ENCODE measurements at places on chromosomes 7 and 10.

- DNase-seq = no peak
These were observed 23.5 kb downstream of the WNT16 start for GRCh38 chr7:121352323-121352722.

GRCh38 chr7:127018889-127019288 lies 233.9 kb downstream of the GRM8 start:
- no peak for DNase-seq

- DNase-seq = no peak
These were observed 21.4 kb upstream of the ATOH7 start for GRCh38 chr10:68253346-68253745.

DNA sequence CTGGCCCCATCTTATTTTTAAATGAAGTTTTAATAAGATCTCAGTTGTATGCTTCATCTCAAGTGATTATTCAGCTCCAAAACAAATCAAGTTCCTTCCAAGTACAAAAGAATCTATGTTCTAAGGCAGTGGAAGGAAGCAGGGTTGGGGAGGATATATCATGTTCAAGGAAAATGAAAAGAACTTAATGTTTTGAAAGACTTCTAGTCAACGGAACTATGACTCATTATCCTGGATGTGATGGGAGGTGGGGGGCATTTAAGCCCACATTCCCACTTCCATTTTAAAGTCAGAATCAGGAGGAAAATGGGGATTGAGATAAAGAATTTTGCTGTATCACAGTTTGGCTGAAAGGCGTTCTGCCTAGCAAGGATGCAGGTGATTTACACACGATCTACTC lies 59.4 kb downstream of the FANK1 start:
- no peak for DNase-seq

DNA sequence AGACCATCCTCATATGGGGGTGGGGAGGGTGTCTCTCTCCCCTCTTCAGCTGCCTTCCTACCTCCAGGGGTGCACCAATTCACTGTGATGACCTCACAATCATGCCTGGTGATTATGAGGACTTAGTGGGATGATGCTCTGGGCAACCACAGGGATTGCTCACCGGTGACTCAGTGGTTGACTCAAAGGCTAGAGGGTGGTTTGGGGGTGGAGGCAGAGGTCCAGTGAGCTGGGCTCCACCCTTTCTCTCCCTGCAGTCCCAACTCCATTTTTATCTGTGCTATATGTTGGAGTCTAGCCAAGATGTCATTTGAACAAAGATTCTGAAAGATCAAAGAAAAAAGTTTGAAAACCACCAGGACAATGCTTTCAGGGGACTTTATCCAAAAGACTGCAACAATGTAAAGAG lies 286.9 kb downstream of the KCNMA1 start:
- peak; percentile 98 for DNase-seq

- no peak for DNase-seq
These were observed 6.4 kb downstream of the NEBL start for GRCh38 chr10:20890491-20891337.

- DNase-seq = no peak
These were observed 5.5 kb upstream of the SNX10 start for GRCh38 chr7:26286157-26286556.

GRCh38 chr7:75966190-75966961 lies 28.0 kb downstream of the TMEM120A start:
- no peak for DNase-seq

DNA sequence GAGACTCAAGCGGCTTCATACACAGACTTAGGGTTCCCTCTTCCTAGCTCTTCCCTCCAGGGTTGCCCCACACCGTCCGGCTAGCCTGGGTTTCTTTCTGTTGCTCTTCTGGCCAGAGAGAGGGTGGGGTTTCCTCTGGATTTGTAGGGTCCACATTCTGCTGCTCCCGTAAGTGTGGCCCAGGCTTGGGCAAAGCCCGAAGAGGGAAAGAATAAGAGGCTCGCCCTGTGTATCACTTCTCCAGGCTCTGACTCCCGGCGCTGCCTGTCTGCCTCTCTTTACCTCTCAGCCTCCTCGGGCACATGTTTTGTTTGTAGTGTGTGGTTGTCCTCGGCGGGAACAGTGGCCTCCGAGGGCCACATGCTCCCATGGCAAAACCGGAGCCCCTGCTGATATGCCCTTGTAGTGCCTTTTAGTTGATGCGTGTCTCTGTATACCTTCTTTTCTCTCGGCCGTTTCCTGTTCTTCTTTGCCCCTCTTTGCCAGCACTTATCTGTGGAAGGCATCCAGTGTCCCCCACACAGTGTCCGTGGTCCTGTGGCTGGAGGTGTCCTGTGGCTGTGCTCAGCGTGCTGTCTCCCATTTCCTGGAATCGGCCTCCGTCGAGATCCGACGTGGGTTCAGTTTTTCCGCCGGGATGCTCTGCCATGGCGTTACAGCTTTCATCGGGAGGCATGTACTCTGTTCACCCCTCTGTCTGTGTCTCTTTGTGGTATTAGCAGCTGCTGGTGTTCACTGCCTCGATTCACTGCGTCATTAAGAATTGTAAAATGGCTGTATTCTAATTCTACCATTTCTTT lies 102.9 kb downstream of the INPP5A start:
- DNase-seq = no peak

- no peak for DNase-seq
These were observed 40.8 kb downstream of the TBXAS1 start for GRCh38 chr7:139869886-139870285.

- no peak for DNase-seq
These were observed 301.1 kb downstream of the CALN1 start for GRCh38 chr7:72111086-72111485.

DNA sequence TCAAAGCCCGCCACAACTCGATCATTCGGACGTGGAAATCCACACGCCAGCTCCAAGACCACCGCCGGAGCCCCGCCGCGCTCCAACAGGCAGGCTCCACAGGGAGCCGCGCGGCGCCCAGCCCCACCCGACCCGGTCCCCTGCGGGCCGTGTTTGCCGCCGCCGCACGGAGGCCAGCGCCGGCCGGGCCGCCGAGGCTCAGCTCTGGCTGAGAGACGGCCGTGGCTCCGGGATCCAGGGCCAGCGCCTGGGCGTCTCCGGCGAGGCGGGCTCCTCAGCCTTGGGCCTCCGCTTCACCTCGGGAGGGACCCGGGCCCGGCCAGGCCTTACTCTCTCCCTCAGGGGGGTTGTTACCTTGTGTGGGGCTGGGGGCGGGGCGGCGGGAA lies 333 bp downstream of the SMNDC1 start:
- DNase-seq = no peak

- DNase-seq = no peak
These were observed 1.6 kb upstream of the PRF1 start for GRCh38 chr10:70604106-70604505.

DNA sequence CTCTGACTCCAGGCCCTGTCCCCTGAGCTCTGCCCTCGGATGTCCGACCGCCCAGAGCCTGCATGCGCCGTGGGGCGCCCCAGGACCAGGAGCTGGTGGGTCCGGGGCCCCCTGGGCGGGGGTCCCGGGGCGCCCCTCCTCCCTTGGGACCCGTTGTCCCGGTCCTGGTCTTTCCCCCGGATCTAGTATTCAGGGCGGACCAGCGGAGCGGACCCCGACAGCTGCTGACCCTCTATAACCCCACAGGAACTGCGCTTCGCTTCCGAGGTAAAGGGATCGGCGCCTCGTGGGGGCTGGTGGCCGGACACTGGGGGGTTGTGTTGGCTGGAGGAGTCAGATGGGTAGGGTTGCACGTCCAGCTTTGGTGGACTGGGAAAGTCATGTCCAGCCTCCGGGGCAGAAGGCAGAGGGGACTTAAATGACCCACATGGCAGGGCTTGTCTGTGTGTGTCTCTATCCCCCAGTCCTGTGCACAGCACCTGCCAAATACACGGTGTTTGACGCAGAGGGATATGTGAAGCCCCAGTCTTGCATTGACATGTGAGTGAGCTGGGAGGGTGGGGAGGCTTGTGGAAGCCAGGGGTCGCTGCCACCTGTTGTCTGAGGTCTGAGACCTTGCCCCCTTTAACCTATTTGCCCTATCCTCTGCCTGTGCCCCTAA lies 520 bp downstream of the MOSPD3 start:
- no peak for DNase-seq

DNA sequence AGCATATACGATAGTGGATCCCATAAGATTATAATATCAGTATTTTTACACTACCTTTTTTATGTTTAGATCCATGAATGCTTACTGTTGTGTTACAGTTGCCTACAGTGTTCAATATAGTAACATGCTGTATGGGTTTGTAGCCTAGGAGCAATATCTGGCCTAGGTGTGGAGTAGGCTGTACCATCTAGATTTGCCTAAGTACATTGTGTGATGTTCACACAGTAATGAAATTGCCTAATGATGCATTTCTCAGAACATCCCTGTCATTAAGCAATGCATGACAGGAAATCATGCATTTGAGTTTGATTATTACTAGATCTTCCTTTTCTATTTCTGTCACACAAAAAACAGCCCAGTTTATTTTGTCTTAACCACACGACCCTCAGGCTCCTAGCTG lies 14.5 kb downstream of the CBX3 start:
- DNase-seq = no peak

GRCh38 chr10:12391206-12391605 lies 41.9 kb downstream of the CAMK1D start:
- DNase-seq = no peak

- no peak for DNase-seq
These were observed 20.4 kb downstream of the PWWP2B start for GRCh38 chr10:132417257-132417910.

DNA sequence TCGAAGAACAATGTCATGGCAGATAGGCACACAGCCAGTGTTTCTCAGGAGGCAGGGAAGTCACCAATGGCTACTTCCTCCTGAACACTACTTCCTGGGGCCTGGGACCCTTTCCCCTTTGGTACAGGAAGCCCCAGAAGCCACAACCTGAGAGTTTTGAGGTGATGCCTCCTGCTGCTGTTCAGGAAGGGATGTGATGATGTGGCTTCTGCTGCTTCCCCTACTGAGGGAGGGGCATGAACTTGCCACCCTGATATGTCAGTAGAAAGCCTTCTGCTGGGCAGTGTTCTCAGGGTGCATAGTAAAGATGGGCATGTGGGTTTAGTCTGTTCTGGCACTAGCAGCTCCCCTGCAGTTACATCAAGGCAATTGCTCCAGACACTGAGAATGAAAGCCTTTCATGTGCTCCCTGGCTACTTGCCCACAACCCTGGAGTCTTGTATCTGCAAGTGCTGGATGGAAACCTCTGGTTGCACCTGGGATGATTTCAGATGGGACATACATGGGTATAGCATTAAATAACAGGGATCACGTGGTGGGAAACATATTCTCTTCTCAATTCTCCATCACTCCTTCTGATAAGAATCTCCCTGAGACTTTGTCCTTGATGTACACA lies 69.3 kb downstream of the ADRA2A start:
- no peak for DNase-seq

- no peak for DNase-seq
These were observed 23.9 kb downstream of the SEMA3A start for GRCh38 chr7:84170646-84171045.

GRCh38 chr10:120612756-120613155 lies 155.7 kb downstream of the PLPP4 start:
- DNase-seq = no peak

- no peak for DNase-seq
These were observed 169.9 kb downstream of the SKIDA1 start for GRCh38 chr10:21355591-21356011.

DNA sequence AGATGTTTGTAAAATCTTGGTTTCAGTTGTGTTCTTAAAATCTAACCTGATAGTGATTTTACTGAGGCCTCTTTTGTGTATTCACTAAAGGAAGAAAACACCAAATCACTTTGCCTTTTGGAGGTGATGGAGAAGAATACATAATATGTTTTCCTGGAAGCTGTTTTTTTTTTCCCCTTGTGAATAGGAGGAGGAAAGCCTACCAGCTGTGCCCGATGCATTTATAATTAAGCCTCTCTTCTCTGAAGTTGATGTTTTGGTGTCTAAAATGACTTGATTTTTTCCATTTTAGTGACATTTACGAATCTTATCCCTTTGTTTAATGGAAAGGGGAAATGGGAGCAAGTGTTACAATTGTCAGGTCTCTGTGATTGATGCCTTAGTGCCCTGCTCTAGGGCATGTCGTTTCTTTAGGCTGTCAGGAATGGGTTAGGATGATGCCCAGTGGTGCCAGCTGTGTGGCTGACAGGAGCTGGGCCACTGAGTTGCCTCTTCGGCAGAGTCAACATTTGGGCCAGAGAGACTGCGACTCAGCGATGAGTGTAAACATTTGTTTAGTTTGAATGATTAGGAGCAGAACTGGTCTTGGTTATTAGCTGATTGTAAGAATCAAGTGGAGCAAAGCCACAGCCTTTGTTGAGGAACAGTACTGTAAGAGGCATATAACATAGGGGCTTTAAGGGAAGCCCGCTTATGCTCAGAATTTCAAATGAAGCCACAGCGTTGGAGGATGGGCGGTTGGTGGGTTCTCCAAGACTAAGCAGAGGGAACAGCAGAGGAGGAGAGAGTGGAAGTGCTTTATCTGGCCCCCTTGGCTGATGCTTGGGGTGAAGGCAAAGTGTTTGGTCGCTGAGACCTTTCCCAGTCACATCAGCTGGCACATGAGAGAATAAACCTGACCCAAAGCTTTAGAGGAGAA lies 81.6 kb downstream of the CDK14 start:
- DNase-seq = no peak

GRCh38 chr10:17125206-17125893 lies 4.3 kb downstream of the CUBN start:
- no peak for DNase-seq

DNA sequence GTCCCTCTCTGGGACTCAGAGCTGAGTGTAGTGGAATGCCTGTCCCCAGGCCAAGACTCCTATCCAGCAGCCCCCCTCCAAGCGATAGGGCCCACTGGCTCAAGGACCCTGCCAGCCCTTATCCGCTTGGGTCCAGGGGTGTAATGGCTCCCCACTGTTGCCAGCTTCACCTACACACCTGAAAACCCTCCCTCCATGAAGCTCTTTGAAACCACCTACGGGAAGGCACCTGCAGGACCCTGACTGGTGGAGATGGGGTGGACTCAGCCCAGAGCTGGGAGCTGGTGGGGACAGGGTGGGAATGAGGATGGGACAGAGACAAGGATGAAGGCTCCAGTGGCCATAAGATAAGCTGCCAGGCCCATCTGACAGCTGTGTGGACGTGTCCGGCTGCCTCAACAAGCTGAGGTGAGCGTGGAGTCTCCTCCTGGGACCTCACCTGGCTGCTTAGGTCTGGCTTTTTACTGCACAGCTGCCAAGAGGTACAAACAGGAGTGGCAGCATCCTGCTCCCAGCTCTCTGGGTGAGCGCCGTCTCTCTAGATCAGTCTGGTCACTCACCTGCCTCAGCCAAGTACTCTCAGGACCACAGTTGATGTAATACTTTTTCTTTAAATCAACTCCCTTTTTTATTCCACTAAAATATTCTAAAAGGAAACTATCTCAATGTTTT lies 41.9 kb downstream of the DRGX start:
- no peak for DNase-seq

DNA sequence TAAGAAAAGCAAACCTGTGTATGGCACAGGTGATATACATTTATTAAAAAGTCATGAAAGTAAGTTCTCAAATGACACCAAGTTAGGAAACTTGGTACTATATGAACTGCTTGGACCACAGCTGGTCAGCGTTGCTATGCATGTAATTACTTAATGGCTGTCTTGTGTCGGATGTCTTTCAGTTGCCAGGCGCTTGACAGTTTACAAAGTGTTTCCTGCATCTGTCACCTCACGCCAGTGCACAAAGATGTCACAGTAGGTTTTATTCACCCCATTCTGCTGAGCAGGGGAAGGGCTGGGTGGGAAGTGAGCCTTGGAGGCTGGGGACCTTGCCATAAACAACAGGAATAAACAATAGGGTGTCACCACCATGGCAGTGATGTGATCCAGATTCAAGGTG lies 35.8 kb downstream of the ADAM12 start:
- no peak for DNase-seq
